ENCODE measurements at places on chromosomes 6 and 20.
A peak's percentile ranks its signal among the peaks of the same experiment; 100 is the strongest.

DNA sequence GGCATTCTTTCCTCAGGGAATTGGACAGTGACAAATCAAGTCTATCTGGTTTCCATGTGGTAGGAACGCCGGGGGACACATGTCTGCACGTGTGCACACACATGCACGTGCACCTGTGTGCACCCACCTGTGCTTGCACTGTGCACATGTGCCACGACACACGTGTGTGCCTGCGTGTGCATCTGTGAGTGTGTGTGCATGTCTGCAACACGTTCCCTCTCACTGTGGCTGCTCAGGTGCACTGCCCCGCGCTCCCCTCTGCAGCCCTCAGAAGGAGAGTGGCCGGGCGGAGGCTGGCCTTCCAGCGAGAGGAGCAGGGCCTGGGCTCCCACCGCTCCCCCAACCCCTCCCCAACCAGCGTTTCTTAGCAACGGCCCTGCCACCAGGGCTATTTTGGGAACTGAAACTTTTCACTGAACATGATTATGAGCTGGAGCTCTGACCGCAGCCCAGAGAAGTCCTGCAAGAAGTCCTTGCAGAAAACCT, 147.8 kb downstream of the PHACTR3 start:
- DNase-seq: no peak

DNA sequence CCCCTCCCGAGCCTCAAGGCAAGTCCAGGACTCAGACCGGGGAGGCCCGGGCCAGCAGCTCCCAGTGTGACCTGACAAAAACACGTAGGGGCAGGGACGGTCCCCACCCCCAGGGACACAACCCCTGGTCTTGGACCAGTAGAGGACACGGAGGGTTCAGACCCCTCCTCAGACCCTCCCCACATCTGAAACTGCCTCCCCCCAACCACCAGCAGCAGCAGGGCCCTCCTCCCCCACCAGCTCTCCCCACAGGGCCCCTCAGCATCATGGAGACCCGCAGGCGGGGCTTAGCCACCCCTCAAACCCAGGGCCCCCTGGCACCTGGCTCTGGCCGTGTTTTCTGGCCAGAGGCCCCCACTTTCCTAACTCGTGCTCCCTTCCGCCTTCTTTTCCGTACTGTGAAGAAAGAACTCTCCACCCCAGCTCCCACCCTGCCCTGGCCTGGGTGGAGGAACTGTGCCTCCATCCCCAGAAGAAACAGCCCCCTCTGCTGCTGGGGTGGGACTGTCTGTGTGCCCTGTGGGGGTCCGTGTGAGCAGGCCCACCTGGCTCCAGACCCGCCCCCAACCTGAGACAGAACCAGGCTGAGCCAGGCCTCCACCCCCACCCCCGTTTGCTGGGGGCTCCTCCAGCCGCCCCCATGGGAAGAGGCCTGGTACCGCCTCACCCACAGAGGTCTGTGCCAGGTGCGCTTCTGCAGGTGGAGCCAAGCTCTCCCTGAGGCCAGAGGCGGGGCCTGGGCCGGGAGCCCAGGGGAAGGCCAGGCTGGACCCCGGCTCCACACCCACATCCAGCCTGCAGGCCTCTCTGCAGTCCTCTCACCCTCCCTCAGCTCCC, 39.0 kb upstream of the MDFI start:
- DNase-seq: no peak

- DNase-seq: no peak
These were observed 274.3 kb downstream of the COL12A1 start for GRCh38 chr6:74931558-74931957.

DNA sequence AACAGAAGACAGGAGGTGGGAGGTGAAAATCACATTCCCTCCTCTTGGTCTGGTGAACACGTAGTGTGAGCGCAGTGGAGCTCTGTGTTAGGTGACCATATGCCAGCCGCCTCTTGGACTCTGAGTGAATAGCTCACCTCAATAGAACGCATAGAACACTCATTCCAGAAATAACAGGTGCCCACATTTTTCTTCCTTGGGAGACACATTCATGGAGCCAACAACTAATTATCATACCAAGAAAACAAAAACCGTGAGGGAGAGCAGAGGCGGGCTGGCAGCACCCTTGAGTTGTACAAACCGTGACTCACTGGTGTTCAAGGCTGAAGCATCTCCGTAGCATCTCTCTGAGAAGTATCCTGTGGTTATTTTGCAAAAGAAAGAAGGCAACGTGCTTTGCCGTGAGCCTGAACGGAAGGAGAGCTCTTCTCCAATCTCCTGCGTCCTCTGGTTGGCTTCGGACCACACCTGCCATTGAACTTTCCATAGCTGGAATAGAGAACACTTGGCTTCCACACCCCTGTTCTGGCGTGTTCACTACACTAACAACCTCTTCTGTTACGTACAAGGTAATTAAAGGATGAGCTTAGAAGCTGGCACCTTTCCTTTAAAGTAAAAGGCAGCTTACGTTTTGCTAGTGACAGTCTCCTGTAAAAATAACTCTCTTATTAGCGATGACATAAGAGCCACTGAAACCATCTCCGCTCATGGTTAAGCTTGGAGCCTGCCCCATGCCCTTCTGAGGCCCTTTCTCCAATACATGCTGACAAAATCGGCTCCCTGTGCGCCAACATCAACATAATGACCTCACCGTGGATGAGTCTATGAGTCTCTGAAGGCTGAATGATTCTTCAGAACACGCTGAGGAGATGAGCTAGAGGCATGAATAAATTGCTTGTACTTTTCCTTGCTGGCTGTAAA, 30.2 kb upstream of the SGK1 start:
- DNase-seq: peak; percentile 92

DNA sequence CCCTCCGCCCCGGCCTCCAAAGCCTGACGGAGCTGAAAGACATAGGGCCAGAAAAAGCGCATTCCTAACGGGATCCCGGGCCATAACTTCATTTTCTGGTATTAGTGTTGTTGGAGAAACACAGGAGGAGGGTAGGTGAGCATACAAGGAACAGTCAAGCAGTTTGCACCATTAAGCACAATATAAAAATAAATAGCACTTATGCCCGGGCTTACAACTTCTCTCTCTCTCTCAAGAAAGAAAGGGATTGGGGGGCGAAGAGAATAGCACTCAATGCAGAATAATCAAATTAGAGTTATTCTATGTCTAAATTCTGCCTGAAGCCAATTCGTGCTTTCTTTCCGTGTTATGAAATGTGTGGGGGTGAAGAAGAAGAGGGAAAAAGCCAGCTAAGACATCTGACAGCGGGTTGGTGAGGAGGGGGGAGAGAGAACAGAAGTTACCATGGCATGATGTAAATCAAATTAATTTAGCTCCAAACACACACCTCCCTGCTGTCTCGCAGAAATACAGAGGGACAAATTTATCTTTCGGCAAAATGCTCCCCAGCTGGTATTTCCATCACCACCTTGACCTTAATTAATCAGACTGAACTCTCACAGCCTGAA, 508 bp upstream of the METTL24 start:
- DNase-seq: no peak

- peak; percentile 32 for DNase-seq
These were observed 93.1 kb downstream of the HFE start for GRCh38 chr6:26180346-26180745.

DNA sequence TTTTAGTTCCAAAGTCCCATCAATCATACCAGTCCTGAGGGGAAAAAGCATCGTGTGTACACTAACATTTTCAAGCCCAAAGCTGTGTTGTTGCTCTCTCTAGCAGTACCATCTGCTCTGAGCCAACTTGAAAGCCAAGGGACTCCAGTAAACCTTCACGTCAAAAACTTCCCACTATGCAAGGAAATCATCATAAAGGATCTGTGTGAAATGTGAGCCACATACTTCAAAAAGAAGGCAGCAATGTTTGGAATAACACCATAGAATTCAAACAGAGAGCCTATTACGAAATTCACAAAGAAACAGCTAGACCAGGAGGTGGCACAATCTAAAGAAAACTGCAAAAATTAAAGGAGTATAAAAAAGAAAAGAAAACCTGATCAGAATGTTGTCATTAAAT, 399.8 kb upstream of the EPHA7 start:
- no peak for DNase-seq
